Stimulated activated CD4-positive, alpha-beta T cell treated with anti-CD3 and anti-CD28 coated beads, Interleukin-4, amount 100 ng/mL, for 1 hour (primary cell): ENCODE measurements at places on chromosomes 13 and 19.

DNA sequence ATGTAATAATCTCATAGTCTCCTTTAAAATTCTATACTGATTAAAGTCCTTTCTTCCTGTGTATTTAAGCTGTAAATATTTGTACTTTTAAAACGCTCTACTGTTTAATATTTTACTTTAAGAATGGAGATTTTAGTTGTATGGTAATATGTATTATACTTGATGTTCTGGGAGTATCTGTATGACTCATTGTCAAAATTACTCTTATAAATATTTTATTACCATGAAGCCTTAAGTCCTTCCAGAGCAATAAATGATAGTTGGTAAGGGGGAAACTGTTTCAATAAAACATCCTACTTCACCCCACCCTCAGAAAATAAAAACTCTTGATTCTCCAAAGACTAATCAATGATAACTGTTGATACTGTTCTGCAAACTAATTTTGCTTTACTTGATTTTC lies 6.4 kb downstream of the PCDH9 start:
- DNase-seq, result no peak

GRCh38 chr13:42396901-42397655 lies 125.1 kb downstream of the AKAP11 start:
- DNase-seq, result no peak

- DNase-seq, result no peak
These were observed 41.5 kb downstream of the NOTCH3 start for GRCh38 chr19:15159251-15159650.

DNA sequence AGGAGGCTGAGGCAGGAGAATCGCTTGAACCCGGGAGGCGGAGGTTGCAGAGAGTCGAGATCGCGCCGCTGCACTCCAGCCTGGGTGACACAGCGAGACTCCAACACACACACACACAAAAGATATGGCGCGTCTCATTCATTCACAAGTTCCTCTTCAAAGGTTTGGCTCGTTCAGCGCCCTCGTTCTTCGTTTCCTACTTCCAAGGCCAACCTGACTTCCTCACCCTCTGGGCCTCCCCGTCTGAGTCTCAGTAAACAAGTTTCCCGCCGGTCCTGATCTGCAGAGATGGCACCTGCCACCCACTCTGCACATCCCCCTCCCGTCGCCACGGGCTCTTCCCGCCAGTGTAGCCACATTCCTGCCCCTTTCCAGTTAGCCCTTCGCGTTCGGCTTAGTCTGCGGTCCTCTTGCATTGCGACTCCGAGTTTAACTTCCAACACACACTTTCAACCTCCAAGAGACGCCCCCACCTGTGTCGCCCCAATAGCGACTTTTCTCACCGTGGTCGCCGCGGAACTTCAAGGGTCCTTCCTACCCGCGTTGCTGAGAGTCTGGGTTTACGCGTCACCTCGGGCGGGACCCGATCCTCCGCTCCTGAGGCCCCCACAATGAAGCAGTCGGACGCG lies 1.3 kb upstream of the BSG start:
- no peak for DNase-seq

- no peak for DNase-seq
These were observed 6.0 kb upstream of the BSG start for GRCh38 chr19:566403-566802.

DNA sequence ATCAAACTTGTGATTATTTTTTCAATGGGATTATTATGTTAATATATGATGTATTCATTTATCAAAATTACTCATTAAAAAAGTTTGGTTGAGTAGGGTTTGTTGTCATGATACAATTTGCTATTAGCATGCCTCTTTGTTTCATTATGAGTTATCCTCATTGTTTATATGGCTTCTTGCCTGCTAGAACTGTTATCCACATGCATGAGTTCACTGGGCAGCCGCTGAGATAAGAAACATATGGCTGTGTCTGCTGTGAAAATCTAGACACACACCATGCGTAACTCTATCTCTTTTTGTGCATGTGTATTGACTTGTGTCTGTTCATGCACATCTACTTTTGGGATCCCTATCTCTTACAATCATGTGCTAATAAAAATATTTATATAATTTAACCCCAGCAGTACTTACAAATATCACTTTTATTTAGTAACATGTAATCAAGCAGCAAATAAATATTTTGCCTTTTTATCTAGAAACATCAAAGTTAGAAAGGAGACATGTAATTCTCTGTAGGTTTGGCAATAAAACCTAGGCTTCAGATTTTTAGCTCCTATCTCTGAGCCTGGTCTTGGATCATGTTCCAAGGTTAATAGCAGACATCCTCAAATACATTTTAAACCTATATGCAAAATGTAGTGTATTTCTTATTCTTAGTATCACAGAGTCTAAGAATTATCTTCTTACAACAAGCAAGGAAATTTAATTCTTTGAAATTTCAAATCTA lies 11.2 kb upstream of the KLF12 start:
- DNase-seq, result no peak

GRCh38 chr13:99133848-99134247 lies 66.8 kb upstream of the UBAC2 start:
- DNase-seq, result no peak

DNA sequence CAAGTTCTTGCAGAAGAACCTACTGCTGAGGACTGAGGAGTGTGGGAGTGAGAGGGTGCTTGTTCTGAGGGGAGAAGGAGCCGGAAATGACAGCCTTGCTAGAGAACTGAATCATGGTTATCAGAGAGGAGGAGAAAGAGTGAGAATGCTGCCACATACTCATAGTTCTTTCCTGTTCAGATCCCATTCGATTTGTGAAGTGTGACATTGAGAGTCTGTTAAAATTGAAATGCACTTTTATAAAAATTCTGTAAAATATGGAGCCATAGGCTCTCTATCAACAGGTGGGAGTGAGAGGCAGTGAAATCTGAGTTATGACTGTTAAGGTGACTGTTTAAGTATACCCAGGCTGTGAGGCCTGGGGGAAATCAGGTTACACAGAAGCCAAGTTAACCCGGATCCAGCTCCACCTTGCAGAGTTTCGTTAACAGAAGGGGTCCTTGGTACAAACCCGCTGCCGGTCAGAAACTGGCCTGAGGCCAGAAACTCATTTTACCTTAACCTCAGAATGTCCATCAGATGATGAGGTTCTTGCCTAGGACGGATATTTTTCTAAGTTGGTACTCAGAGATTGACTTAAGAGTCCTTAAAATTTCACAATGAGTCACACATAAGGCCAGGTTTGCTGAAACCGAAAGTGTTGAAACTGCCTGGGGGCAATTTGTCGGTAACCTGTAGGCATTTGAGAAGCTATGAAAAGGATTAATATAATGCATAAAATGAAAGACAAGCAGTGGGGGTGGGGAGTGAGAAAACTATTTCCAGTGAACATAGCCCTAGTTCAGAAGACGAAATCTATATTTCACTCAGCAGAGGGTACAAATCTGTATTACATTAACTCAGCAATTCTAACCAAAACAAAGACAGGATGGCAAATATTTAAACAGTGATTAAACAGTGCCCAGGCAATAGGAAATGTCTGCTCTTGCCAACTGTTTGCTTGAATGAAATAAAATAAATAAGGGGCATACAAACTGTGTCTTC lies 350.5 kb downstream of the KCNRG start:
- peak; percentile 29 for DNase-seq

DNA sequence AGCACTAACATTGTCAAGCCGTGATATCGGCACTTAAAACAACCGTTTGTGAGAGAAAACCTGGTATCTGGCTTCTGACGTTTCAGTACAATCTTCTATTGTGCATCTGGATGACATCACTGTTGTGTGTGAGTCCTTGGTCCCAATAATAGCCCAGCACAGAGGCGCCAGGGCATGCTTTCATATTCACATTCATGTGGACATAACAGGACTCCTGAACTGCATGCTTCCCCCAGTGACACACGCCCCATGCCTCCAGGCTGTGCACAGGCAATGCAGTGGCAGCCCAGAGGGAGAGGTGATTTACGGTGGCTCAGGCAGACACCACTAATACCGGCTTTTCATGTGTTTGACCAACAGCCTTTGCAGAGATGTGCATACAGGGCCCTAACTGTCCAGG lies 58.1 kb downstream of the MRPL57 start:
- no peak for DNase-seq

DNA sequence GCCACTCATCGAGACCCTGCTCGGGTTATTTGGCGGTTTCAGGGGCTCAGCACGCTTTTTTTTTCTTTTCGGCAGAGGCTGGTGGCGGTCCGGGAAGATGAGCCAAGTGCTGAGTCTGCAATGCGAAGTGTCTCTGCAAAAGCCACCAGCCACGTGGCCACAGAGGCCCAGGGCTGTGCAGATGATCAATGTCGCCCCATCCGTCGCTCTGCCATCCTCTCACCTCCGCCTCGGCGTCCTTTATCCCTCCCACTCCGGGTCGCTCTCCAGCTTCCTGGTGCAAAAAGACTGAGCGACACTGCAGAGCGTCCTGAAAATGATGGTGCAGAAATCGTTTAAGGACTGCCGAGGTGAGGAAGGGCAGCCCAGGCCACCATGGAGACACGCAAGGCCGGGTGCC lies 55.0 kb downstream of the TINCR start:
- DNase-seq, result no peak

GRCh38 chr19:5070930-5071329 lies 102.0 kb downstream of the KDM4B start:
- no peak for DNase-seq

- DNase-seq, result no peak
These were observed 199.2 kb upstream of the MAB21L1 start for GRCh38 chr13:35675651-35676050.

- no peak for DNase-seq
These were observed 120.6 kb downstream of the COL4A1 start for GRCh38 chr13:110186231-110186855.

GRCh38 chr19:39036581-39036980 lies 4.2 kb upstream of the FBXO27 start:
- no peak for DNase-seq

DNA sequence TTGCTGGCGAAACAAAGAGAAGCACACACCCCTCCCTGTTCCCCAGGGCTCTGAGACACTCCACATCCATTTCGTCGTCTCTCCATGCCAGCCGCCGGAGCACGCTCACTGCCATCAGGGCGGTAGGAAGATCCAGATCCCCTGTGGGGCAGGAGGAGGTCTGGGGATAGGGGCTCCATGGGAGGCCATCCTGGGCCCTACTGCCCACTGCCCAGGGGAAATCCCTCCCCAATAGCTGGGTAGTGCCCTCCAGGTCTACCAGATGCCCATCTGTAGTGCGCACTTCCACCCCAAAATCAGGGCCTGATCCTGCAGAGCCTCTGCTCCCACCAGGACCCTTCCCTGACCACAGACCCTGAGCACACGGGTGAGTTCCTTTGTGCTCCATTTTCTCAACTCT lies 80.3 kb downstream of the EFNB2 start:
- DNase-seq, result no peak

GRCh38 chr19:7953060-7953459 lies 9.6 kb upstream of the TIMM44 start:
- DNase-seq, result no peak

GRCh38 chr19:29535214-29535831 lies 9.5 kb downstream of the VSTM2B start:
- DNase-seq, result no peak

GRCh38 chr19:49442771-49443365 lies 1.5 kb upstream of the SLC17A7 start:
- peak; percentile 56 for DNase-seq

- peak; percentile 57 for DNase-seq
These were observed 1.3 kb downstream of the MAN2B1 start for GRCh38 chr19:12665281-12665573.

DNA sequence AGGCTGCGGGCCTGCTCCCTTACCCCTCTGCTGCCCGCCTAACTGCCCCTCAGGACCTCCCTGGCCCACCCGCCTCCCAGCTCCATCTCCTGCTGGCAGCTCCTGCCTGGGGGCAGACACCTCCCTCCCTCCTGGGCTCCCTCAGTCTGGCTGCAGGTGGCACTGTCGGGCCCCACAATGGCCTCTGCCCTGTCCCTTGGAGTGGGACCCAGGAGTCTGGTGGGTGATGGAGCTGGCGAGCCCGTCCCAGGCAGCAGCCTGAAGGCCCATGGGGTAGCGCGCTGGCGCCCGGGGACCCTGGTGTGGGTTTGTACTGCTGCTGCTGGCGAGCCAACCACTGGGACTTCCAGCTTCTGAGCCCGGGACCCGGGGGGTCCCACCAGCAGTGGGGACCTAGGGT lies 83.6 kb downstream of the KDM4B start:
- no peak for DNase-seq

GRCh38 chr19:3187662-3188511 lies 2.2 kb downstream of the NCLN start:
- DNase-seq, result no peak

DNA sequence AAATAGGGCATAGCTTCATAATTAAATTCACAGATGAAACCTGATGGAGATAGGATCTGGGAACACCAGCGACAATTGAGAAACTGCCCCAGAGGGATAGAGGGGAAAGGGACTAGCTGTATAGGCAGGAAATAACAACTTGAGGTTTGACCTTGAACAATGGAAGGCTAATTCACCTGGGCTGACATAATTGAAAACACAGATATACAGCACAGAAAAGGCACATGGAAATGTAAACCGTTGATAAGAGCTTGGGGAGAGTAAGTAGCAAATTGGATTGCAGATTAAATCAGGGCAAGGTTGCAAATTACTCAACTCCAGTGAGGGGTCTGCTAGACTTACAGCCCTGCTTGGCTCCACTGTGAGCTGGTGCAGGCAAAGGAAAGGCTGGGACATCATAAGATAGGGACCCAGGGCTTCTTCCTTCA lies 246.7 kb downstream of the DLEU7 start:
- DNase-seq, result no peak

DNA sequence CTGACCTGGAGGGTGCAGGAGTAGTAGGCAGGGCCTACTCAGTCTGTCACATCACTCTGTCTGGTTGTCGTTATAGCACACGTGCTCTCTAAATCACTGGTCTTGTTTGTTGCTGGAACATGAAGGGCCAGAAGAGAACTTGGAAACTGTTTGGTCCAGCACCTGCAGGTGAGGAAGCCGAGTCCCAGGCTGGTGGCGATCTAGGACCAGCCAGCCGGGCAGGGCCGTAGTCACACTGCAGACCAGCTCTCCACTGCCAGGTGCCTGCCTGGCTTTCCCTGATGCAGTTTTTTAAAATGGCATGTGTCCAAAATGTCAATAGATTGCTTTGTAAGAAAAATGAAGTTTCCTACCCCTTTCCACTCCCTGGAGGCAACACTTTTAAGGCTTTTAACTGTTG lies 53.7 kb downstream of the GGACT start:
- no peak for DNase-seq

DNA sequence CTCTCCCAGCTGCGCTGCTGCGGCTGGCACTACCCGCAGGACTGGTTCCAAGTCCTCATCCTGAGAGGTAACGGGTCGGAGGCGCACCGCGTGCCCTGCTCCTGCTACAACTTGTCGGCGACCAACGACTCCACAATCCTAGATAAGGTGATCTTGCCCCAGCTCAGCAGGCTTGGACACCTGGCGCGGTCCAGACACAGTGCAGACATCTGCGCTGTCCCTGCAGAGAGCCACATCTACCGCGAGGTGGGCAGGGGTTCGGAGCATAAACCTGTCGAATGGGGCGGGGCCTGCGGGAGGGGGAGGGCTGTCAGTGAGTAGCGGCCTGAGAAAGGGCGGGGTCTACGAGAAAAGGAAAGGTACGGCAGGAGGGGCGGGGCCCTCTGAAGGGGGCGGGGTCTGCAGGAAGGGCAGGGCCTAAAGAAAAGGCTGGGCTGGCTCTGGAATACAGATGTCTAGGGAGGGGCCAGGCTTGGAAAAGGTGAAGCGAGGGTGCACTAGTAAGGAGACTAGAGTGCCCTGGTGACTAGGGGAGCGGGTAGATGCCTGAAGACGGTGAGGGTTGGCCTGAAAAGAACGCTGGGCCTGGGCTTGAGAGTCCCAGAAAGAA lies 3.6 kb downstream of the CD37 start:
- DNase-seq, result peak; percentile 31
